ENCODE measurements at places on chromosomes 1 and 21.

- no peak for DNase-seq
Measured at GRCh38 chr1:119483441-119484200, 23.4 kb upstream of the HSD3B1 start.

GRCh38 chr21:39345440-39345839 lies 3.4 kb downstream of the HMGN1 start:
- DNase-seq = no peak

- DNase-seq = no peak
Measured at GRCh38 chr21:46051379-46051770, 46.5 kb upstream of the COL6A2 start.

DNA sequence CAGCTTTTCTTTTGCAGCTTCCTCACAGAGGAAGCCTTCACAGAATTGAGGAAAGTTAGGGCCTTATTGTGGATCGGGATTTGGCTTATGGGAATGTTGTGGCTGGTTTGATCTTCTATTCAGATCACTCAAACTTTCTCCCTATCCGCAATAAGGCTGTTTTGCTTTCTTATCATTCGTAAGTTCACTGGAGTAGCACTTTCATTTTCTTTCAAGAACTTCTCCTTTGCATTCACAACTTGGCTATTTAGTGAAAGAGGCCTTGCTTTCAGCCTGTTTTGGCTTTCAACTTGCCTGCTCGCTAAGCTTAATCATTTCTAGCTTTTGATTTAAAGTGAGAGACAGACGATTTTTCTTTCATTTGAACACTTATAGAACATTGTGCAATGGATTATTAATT lies 181.9 kb upstream of the B3GALT2 start:
- no peak for DNase-seq

DNA sequence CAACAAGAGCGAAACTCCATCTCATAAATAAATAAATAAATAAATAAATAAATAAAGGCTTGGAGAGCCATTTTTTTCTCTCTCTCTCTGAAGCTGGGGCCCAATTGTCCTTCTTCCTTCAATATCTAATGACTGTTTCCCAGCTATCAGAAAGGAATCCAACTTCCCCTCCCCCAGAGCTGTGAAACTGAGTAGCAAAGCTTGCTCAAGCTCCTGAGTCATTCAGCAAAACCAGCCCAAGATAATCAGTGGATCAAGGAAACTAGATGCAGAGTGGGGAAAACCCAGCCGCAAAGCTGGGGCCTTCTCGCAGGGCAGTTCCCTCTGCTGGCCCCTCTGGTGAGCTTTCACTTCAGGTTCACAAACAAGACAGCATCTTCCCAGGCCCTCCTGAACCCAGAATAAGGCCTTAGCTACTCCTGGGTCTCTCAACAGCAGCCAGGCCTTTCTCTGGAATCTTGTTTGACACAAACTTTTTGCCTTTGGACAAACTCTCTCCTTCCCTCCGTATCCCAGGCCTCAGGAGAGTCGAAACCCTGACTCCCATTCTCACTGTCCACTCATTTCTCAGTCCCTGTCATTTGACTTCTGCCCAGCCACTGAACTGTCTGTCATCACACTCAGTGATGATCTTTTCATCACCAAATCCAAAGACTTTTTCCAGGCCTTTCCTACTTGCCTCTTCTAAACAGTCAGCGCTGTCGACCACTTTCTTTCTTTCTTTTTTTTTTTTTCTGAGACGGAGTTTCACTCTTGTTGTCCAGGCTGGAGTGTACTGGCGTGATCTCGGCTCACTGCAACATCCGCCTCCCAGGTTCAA lies 18.0 kb upstream of the PTP4A2 start:
- DNase-seq = no peak

GRCh38 chr1:42335809-42336518 lies 929 bp upstream of the FOXJ3 start:
- DNase-seq = no peak

- no peak for DNase-seq
Measured at GRCh38 chr1:217342105-217342504, 288.8 kb downstream of the GPATCH2 start.
